Fibroblast of skin of left quadriceps (primary cell): ENCODE measurements at places on chromosomes 11 and 22.

- DNase-seq = no peak
Observed at GRCh38 chr11:10506008-10506370, 35.0 kb downstream of the RNF141 start.

DNA sequence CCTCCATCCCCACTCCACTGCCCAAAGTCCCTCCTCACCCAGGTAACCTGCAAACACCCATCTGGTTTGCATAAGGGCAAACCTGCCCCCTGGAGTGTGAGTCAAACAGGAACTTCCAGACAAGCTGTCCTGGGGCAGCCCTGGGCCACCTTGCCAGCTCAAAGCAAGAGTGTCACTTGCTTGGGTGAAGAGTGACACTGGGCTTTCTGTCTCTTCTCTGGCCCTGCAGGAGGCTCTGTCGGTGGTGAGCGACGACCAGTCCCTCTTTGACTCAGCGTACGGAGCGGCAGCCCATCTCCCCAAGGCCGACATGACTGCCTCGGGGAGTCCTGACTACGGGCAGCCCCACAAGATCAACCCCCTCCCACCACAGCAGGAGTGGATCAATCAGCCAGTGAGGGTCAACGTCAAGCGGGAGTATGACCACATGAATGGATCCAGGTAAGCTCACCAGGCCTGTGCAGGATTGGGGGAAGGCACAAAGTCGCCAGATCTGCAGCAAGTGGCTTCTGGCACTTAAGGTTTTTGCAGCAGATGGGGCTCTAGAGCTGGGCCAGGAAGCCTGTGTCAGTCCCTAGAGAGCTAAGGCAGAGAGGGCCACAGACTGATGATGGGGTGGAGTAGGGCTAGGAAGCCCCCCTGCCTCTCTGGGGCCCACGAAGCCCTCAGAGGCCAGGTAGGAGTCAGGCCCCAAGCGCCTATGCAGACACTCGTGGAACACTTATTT is 64.2 kb downstream of the FLI1 start:
- no peak for DNase-seq

DNA sequence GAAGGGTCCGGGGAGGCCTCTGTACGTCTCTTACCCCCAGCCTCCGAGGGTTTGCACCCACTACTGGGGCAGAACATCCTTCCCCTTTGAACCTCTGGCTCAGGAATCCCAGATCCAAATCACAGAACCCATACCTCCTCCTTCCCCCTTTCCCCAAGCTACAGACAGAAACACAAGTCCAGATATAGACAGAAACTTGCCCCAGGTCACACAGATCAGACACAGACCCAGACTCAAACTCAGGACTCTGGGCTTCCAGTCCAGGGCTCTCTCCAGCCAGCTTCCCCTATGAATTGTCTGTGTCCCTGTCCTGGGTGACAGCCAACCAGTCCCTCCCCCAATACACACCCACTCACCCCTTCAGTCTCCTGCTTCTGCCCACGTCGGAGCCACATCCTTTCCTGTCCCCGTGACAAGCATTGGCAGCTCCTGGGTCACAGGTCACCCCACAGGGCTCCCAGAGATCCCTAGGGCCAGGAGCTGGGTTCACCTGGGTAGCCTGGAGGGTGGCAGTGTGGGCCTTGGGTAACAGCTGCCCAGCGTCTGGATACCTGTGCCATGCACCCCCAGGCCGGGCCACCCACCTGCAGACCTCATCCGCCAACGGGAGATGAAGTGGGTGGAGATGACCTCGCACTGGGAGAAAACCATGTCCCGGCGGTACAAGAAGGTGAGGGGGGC is 772 bp downstream of the TBC1D10C start:
- no peak for DNase-seq

- no peak for DNase-seq
Observed at GRCh38 chr11:9629064-9629463, 34.8 kb upstream of the SWAP70 start.
